ENCODE measurements at places on chromosomes 11 and 22.
A peak's percentile ranks its signal among the peaks of the same experiment; 100 is the strongest.

DNA sequence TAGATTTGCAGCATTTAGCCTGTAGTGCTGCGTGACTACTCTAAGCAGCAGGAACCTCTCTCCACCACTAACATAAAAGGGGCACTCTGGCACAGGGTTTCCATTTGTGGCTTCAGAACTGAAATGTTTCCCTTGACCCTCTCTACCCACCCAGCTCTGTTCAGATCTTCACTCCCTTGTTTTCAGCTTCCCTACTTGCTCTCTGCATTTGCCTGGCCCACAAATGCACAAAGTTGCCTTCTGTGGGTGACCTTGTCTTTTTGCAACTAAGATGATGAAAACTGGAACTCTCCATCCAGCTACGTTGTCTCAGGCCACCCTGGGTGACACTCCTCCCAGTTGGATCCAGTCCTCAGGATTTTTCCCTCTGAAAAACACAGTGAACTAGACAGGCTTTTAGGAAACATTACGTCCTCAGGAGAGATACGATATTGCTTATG, 19.8 kb upstream of the PSMA1 start:
- no peak for DNase-seq

DNA sequence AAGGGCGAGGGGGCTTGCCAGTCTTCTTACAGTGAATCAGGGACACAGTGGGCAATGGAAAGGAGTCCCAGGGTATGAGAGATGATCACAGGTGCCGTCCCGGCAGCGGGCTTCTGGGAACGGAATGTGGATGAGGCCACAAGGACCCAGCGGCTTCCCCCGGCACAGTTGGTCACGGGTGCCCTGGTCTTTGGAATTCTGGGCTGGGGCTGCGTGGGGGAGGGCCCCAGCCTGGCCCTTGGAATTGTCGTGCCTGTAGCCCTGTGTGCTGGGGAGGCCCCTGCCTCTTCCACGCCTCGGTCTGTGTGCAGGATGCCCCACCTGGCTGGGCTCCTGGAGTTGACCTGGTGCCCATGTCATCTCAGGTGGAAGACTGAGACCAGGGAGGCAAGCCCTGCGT, 76.6 kb downstream of the FBLN1 start:
- no peak for DNase-seq

- DNase-seq = peak; percentile 87
Measured at GRCh38 chr22:30667494-30668385, at the start of gene DUSP18. Gene DUSP18, minus strand, starts transcription at chr22:30667875. Its CDS starts 3,872 bp downstream, at chr22:30664003.

- no peak for DNase-seq
Measured at GRCh38 chr22:25448435-25449051, 115.9 kb upstream of the GRK3 start.
